Smooth muscle cell of trachea (primary cell): ENCODE measurements at places on chromosomes 16 and 17. TPM values are rescaled to one million over a fixed set of nuclear protein-coding genes. Genes with fewer than 3 reads are reported as not detected.

ZNF646 gene
- total RNA-seq, result 13.5 and 22.7 TPM in 2 replicates

ICAM2 gene
- total RNA-seq, result 1.2 and 4.1 TPM in 2 replicates

PERCC1 gene
- total RNA-seq, result 0.17 TPM in 1 of 2 replicates, not detected in the other

FOXN1 gene
- total RNA-seq, result not detected in 2 replicates

KRT20 gene
- not detected in 2 replicates for total RNA-seq

PRSS27 gene
- 0.58 and 1.3 TPM in 2 replicates for total RNA-seq

FAM171A2 gene
- 3.5 and 15.2 TPM in 2 replicates for total RNA-seq

ADAP2 gene
- 4.1 and 4.5 TPM in 2 replicates for total RNA-seq

HSBP1 gene
- 37.1 and 61.2 TPM in 2 replicates for total RNA-seq

GAS7 gene
- 8.3 and 8.4 TPM in 2 replicates for total RNA-seq

KRTAP9-8 gene
- not detected in 2 replicates for total RNA-seq

TPSB2 gene
- not detected in 2 replicates for total RNA-seq

JPH3 gene
- total RNA-seq, result not detected in 2 replicates

KRTAP4-5 gene
- total RNA-seq, result not detected in 2 replicates

ZNF469 gene
- total RNA-seq, result 3.1 and 13.4 TPM in 2 replicates

ARL17A gene
- total RNA-seq, result 6.0 and 7.6 TPM in 2 replicates

KRT9 gene
- total RNA-seq, result not detected in 2 replicates

HCRT gene
- total RNA-seq, result not detected in 2 replicates

HEATR9 gene
- total RNA-seq, result not detected in 2 replicates

GAST gene
- not detected in 2 replicates for total RNA-seq

FOXO3B gene
- 3.8 and 8.1 TPM in 2 replicates for total RNA-seq

PGP gene
- 7.4 and 10.6 TPM in 2 replicates for total RNA-seq

TBC1D26 gene
- total RNA-seq, result under 0.01 TPM in 1 of 2 replicates, not detected in the other

CLEC18B gene
- 0.29 and 1.3 TPM in 2 replicates for total RNA-seq

SLC47A2 gene
- under 0.01 TPM in 1 of 2 replicates, not detected in the other for total RNA-seq

LDAF1 gene
- 73.7 and 90.3 TPM in 2 replicates for total RNA-seq

MPO gene
- total RNA-seq, result 0.15 and 0.17 TPM in 2 replicates

KRT39 gene
- not detected in 2 replicates for total RNA-seq
